ENCODE measurements at places on chromosomes 6 and 20.

DNA sequence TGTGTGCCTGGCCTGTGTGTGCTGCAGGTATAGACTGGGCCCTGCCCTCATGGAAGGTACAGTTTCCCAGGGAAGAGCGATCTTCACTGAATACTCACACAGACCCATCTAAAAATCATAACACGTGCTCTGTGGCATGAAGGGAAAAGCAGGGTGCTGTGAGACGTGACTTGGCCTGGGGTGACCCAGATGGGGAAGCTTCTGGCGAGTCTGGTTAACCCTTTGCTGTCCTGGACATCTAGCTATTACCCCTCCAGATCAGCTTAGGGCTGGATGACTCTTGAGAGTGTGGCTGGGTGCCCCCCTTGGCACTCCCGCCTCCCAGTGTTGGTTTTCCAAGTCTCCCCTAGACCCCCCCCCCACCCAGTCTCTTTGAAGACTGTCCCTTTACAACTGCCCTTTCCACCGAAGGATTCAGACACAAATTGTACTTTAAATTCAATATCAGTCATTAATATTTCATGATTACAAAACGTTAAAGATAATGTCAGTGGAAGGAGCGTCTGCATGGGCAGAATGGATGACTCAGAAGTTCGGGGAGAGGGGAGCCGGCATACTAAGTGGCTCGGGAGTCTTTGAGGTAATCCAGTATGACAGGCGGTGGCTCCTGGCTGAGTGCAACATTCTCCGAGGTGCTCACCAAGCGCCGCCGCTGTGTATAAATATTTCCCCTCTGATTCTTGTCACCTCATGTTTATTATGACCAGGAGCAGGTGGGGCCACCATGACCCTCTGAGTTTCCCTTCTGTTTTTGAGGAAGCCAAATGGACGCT, 77.3 kb downstream of the CD40 start:
- no peak for DNase-seq

GRCh38 chr6:21986703-21987102, 310.1 kb downstream of the PRL start:
- no peak for DNase-seq

- no peak for DNase-seq
These were observed 468.2 kb downstream of the PKHD1 start for GRCh38 chr6:51619042-51619799.

DNA sequence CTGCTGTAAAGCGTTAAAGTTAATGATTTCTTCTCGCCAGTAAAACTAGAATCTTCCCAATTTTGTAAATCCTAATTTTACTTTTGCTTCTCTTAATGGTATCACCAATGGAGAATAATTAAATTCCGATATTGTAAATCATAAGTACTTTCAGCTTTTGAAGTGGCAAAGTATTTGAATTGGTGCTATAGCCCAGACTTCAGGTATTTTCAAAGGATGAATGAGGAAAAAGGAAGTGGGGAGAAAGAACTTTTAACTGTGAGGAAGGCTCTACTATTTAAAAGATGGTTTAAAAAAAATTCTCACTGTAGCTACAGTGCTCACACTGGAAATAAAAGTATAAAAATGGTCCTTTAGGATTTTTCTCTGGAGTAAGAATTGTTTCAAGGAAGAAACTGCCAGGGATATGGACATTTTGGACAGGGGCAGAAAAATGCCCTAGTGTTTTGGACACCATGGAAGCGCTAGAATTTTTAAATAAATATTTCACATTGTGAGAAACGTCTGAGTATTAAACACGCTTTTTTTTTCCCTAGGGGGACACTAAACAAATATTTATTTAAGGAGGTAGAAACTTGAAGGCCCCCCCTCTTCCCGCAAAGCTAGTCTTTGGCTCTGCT, 1.3 kb upstream of the TAB2 start:
- DNase-seq: no peak

- no peak for DNase-seq
These were observed 49.9 kb downstream of the EFCAB8 start for GRCh38 chr20:32908334-32909292.

GRCh38 chr6:146944809-146945208, 259.4 kb upstream of the STXBP5 start:
- DNase-seq: no peak

DNA sequence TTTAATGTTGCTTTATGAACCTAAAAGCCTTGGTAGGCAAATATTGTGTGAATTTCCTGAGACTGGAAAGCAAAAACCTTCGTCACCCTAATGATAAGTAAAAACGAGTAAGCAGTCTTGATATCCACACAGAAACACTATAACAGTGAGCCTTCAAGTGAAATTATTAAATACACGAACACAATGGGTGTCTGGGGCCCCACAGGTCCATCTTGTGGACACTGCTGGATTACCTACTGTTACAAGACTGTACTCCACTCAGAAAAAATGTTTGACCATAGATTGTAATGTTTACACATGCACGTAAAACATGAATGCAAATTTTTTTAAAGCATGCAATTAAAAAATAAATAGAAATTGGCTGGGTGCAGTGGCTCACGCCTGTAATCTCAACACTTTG, 466.9 kb downstream of the CD83 start:
- peak; percentile 2 for DNase-seq

DNA sequence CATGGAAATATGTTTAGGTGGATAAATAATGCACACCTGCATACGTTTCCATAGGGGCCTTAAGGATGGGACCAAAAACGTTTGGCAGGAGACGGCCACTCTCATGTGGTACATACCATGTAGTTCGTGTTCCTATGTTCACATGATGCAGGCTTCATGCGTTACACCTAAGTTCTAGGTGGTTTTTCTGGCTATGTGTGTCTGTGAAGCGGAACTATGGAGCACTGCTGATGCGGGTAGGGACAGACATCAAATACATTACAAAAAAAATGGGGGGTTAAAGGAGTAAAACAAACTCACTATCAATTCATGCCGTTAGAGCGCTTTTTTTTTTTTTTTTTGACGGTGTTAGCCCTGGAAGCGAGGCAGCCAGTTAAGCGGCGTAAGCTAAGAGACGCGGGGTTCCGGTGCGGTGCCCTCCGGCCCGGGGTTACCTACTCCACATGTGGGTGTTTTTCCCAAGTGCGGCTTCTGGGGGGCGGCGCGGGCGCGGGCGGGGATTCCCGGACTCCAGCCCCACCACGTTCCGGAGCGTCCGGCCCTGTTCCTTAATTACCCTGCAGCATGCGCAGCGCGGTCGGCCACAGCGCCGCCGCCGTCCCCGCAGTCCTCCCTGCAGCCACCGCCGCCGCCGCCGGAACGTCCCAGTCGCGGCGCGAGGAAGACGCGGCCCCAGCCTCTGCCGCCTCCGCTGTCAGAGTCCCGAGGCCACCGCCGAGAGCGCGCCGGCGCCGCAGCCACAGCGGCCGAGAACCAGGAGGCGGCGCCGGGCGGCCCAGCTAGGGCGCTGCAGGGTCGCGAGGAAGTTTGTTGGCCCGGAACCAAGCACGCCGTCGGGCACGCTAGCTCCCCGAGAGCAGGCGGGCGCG, 648 bp downstream of the COL19A1 start:
- peak; percentile 54 for DNase-seq

GRCh38 chr6:135842618-135843392, 8.7 kb upstream of the PDE7B start:
- no peak for DNase-seq

DNA sequence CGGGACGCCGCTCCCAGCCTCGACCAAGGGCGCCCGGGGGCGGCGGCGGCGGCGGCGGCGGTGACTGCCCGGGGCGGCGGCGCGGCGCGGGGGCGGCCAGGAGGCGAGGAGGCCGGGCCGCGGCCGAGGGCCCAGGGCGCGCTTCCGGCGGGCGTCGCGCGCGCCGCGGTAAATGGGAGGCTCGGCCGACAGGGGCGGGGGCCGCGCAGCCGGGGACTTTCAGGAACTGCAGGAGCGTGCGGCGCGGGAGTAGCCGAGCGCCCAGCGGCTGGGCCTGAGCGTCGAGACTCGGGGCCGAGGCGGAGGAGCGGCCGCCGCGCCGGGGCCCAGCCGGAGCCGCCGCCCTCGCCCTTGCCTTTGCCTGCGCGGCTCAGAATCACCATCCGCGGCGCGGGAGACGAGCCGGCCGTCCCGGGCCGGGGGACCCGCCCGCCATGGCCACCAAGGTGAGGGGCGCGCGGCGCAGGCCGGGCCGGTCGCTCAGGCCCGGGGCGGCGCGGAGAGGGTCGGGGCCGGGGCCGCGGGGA, at the start of gene SNX9:
Gene SNX9, plus strand, starts transcription at position 246 of the 527 bp plus-strand sequence. Its CDS starts 189 bp downstream, at position 435.
- peak; percentile 84 for DNase-seq

DNA sequence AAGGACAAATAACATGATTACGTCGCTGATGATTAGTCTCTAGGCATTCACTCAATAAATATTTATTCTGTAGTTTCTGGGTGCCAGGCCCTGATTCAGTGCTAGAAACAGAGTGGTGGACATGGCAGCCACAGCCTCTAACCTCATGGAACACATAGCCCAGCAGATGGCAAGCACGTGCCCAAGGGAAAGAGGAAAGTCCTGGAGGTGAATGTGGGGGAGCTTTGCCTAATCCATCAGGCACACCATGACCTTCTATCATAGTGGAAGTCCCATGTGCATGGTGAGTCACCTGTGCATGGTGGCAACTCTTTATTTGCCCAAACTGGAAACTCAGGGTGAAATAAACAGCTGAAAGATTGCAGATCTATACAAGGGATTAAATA, 143.0 kb upstream of the TNFAIP3 start:
- DNase-seq: no peak

DNA sequence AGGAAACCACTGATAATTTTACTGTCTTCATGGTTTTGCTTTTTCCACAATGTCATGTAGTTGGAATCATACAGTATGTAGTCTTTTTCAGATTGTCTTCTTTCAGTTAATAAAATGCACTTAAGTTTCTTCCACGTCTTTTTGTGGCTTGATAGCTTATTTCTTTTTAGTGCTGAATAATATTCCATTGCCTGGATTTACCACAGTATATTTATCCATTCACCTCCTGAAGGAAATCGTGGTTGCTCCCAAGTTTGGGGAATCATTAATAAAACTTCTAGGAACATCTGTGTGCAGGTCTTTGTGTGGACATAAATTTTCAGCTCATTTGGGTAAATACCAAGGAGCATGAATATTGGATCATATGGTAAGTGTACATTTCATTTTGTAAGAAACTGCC, 38.8 kb upstream of the ZNFX1 start:
- no peak for DNase-seq

DNA sequence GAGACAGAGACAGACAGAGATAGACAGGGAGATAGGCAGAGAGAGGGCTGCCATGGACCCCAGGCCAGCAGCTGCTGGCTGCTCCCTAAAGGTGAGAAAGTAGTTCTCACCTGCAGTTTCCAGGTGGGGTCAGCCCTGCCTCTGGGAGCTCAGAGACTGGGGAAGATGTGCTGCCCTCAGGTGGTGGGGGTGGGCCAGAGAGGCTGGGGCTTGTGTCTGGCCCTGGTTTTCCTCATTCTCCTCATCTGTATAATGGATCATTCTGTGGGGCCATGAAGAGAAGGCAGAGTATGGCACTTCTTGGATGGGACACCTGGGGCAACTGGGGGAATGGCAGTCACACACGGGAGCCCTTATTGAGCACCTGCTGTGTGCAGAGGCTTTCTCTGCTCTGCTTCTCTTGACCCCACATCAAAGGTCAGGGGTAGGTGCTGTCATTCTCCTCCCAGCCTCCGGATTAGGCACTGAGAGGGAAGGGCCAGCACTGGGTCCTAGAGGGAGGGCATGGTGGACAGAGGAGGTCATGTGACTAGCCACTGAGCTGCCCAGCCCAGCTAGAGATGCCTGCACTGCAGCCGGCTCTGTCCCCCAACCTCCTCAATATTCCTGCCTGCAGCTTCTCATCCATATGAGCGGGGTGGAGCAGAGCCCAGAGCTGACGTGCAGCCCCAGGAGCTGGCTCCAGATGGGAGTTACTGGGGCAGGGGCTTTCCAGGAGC, 4.1 kb downstream of the ANGPT4 start:
- no peak for DNase-seq

DNA sequence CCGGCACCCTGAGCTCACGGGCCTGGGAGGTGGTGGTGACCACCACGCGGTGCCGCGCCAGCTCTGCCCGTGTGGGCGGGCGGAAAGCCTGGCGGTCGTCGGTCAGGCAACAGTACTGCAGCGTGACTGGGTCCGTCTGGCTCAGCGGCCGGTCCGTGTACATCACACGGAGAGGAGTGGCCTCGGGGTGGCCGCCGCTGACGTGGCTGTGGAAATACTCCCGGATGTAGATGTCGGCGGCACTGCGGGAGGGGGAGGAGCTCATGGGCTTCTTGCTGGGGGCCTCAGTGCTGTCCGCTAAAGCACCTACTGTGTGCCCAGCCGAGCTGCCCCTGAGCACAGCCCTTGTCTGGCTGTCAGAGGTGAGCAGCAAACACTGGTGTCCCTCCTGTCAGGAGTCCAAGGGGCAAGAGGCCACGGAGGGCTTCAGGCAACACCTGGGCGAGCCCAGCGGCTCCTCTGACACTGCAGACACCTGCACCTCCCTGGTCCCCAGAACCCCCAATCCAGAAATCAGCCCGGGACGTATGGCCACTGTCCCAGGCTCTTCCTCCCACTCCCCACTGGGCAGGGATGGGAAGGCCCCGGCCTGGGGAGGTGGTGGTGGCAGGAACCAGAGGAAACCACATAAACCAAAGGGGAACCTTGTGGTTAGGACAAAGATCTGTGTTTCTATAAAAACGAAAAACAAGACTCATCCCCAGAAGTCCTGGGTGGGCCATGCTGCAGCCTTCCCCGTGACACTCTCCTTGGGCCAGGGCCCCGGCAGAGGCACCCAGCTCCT, 6.5 kb downstream of the HELZ2 start:
- DNase-seq: no peak

- DNase-seq: peak; percentile 85
These were observed 71.3 kb upstream of the TOX2 start for GRCh38 chr20:43843096-43843964.

GRCh38 chr6:84892671-84893070, 128.3 kb upstream of the TBX18 start:
- DNase-seq: peak; percentile 94

- DNase-seq: peak; percentile 91
These were observed at the start of gene STMN3 for GRCh38 chr20:63653041-63653973. Gene STMN3 (minus strand): TSS chr20:63653424. CDS start chr20:63653345, 79 bp downstream.

DNA sequence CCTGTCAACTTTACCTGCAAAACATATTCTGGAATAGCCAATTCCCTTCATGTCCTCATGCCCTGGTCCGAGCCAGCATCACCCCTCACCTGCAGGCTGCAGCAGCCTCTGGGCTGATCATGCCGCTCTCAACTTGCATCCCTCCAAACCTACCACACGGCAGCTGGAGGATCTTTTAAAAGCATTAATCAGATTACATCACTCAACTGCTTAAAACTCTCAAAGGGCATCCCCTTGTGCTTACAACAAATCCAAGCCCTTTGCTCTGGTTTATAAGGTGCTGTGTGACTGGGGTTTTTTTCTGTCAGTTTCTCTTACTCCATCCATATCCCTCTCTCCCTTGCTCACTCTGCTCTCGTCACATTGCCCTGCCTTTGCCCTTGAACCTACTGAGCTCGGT, 24.0 kb downstream of the CD40 start:
- DNase-seq: no peak

All from fibroblast of skin of scalp (primary cell).